HT1080 (cell line): ENCODE measurements at places on chromosomes 7 and 10. TPM values are rescaled to one million over a fixed set of nuclear protein-coding genes. Genes with fewer than 3 reads are reported as not detected.
A peak's percentile ranks its signal among the peaks of the same experiment; 100 is the strongest.

DNA sequence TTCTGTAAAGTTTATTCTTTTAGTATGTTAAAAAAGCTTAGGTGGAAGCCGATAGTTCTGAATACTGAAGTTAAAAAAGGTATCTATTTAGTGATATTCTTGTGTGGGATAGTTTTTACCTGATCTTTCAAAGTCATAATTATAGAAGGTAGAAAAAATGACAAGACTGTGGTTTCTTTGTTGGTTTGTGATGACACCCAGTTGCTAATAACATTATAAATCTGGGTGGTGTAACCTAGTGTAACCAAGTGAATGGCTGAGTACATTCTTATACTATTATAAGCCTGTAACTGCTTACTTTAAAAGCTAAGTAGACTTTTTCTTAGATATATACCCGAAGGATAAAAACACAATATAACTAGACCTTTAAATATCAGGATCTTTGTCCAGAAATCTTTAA, 2.3 kb downstream of the CDK13 start:
- DNase-seq = no peak

DNA sequence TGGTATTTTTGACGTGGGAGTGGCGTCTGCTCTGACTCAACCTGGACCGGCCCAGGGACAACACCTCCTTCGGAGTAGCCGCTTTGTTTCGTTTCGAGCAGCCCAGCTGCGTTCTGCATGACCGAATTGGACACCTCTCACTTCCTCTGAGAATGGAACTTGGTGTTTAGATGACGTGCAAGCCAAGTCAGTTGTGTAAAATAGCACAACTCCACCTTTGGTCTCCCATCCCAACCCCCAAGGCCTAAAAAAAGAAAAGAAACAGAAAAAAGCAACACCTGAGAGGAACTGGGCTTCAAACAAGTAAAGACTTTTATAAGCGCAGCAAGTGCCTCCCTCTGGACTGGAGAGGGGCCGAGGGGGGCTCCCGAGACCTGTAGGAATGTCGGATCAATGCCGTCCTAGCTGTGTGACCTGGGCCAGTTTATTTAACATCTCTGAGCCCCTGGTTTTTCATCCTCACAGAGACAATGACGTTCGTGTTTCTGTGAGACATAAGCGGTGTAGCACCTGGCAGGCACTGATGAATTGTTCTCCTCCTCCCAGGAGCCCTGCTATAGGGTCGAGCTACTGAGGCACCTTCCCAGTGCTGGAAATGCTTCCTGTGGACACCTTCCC, 52.0 kb upstream of the SMNDC1 start:
- DNase-seq = peak; percentile 90

DNA sequence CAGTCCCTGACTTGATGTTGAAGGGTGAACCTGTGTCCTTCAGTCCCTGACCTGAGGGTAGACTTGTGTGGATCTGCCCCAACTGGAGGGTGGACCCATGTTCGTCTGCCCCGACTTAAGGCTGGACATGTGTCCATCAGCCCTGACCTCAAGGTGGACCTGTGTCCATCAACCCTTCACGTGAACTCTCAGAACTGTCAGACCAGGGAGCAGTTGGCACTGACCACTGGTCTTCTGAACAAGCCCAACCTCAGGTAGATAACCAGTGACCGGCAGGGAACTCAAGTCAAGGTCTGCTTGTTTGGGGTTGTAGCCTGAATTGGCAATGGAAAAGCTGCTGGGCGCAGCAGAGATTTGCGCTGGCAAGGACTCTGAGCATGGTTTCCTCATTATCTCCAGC, 96.5 kb downstream of the ADCY1 start:
- no peak for DNase-seq

DNA sequence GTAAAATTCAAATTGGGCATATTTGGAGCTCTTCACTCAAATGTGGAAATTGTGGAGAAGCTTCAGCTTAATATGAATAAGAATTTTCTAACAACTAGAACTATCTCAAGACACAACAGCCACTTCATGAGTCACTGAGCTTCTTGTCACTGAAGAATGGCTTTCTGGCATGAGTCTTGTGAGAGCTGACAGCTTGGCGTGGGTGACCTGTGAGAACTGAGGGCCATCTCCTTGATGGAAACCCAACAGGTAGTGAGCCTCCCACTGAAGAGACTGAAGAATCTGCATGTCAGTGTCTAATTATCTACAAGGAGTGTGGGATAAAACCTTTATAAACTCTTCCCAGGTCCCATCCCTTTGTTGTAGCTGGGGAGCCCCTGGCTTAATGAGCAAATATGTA, 66.0 kb downstream of the CLEC2L start:
- DNase-seq = no peak

- DNase-seq = no peak
These were observed 96.1 kb downstream of the RNF133 start for GRCh38 chr7:122602800-122603199.

RSPH10B2 gene
- total RNA-seq = not detected in 2 replicates

JAKMIP3 gene
- total RNA-seq = 0.03 TPM in 2 replicates
